ENCODE measurements at places on chromosomes 7 and 10.

DNA sequence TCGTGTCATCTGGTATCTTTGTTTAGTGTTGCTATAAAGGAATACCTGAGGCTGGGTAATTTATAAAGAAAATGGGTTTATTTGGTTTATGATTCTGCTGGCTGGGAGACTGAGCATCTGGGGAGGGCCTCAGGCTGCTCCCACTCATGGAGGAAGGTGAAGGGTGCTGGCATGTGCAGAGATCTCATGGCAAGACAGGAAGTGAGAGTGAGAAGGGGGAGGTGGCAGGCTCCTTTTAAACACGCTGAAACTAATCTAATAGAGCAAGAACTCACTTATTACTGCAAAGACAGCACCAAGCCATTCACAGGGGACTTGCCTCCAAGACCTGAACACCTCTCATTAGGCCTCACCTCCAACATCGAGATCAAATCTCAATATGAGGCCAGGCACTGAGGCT is 11.3 kb downstream of the OIT3 start:
- DNase-seq: peak; percentile 6

GRCh38 chr7:74655768-74656440 is 1.6 kb upstream of the GTF2I start:
- DNase-seq: no peak

DNA sequence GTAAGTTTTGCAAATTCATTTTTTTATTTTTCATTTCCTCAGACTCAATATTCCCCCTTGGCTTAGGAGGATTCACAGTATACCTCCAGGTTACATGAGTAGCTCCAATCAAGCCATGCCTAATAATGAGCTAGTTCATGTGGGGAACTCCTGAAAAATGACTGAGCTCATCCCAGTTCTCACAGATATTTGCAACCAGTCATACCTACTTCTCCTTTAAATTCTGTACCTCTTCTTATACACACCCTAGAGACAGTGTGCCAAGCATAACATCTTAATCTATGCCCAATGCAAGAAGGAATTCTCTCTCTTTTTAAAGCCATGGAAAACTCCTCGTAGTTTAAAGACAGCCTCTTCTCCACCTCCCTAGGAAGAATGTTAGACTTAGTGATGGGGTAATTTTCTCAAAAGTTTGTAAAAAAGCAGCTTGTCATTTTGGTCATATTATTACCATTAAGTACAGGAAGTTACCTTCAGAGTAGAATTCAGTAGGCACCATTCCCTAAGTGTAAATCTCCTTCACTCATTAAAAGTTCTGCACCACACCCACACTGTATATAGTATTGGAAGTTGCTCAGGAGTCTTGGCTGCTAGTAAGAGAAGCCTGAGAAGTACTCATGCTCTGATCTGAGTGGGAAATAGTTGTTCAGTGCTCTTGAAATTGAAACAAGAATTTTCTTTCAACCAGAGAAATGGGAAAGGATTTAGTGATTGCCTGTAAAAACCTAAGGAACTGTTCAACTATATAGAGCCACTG is 72.7 kb downstream of the PTPRZ1 start:
- no peak for DNase-seq

GRCh38 chr7:20238754-20239324 is 21.7 kb upstream of the MACC1 start:
- DNase-seq: peak; percentile 86

DNA sequence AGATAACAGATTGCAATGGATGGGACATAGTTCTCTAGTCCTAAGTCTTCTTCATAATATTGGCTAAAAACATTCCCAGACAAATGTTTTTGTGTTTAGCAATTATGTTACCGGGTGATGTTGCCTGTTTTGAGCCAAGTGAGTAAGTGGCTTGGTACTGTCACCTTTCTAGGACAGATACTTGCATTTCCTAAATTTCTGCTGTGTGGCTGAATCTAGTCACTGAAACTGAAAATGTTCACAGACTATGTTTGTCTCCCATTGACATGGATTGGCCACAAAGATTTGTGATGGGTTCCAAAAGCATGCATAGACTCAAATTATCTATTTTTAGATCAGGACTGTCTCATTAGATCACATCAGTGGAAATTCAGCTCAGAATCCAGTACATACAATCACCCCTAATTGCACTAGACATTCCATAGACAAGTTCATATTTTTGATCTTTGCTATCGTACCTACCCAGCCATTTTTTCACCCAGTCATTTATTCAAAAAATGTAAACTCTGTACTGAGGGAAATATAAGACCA is 1222.1 kb upstream of the AUTS2 start:
- no peak for DNase-seq

DNA sequence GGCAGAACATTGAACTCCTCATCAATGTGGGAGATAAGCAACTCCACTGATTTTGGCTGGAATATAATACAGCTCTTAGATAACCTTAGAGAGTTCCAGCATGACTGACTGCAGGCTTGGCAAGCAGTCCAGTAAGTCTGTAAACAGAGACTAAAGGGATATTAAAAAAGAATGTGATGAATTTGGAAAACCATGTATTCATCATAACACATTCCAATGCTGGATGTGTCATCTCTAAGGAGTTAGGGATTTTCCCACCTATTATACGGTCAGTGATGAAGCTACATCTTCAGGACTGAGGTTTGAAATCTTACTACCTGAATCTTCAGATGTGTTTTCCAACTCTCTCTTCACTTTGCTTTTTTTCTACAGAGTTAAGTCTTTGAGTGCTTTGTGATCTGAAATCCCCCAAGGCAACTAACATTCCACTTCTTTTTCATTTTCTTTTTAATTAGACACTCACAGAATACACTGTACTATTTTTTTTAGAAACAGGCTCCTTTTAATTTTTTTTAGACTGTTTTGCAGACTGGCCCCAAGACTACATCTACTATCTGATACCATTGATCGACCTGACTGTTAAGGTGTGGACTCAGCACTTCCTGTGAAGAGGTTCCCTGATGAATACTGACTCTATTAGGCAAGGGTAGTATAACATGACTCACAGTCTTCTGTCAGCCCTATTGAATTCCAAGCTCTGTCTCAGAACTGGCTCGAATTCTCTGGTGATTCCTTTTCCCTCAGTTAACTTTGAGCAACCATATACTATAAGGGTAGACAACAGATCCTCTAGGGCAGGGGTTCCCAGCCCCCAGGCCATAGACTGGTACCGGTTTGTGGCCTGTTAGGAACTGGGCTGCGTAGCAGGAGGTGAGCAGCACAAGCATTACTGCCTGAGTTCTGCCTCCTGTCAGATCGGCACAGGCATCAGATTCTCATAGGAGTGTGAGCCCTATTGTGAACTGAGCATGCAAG is 678.2 kb downstream of the GRM8 start:
- DNase-seq: no peak

DNA sequence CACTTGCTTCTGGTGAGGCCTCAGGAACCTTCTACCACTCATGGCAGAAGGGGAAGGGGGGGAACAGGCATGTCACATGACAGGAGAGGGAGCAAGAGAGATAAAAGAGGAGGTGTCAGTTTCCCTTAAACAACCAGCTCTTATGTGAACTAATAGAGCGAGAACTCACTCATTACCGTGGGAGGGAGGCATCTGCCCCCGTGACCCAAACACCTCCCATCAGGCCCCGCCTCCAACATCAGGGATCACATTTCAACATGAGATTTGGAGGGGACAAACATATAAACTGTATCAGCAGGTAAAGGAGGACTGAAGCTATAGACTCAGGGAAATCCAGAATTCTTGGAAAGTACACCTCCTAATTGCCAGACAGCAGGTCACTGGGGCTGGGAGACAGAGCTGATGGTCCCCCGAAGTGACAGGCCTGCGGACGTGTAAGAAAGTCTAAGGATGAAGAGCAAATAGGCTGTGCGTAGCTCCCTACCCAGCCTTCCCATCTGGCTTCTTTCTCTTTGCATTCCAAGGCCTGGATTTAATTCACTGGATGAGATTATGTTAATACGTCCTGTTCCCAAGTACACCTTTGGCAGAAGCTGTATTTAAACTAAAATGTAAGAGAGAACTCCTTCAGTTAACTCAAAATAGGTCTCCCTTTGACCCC is 186.7 kb upstream of the LYZL2 start:
- DNase-seq: no peak

DNA sequence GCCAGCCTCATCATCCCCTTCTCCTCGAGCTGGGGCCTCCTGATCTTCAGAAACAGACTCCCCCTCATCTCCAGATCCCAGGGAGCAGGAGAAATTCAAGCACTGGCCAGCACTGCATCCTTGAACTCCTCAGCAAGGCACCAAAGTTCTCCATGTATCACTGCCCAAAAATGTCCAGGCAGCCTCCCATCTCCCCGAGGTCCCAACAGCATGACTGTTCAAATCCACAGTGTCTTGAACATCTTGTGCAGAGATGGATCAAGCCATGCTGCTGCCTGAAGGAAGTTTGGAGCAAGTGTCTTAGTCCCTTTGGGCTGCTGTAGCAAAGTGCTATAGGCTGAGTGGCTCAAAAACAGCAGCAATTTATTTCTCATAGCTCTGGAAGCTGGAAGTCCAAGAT is 115.5 kb upstream of the GALNT17 start:
- no peak for DNase-seq

DNA sequence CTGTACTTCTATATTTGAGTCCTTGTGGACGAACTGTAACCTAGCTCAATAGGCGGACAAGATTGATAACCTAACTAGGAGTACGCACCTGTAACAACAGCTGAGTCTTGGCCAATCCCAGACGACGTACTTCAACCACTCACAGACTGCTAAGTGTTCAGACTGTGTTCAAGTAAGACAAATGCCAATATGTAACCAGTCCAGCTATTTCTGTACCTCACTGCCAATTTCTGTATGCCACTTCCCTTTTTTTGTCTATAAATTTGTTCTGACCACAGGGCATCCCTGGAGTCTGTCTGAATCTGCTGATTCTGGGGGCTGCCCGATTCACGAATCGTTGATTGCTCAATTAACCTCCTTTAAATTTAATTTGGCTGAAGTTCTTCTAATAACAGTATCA is 32.2 kb downstream of the HACD1 start:
- no peak for DNase-seq

GRCh38 chr10:61257136-61257535 is 196.0 kb downstream of the TMEM26 start:
- no peak for DNase-seq

DNA sequence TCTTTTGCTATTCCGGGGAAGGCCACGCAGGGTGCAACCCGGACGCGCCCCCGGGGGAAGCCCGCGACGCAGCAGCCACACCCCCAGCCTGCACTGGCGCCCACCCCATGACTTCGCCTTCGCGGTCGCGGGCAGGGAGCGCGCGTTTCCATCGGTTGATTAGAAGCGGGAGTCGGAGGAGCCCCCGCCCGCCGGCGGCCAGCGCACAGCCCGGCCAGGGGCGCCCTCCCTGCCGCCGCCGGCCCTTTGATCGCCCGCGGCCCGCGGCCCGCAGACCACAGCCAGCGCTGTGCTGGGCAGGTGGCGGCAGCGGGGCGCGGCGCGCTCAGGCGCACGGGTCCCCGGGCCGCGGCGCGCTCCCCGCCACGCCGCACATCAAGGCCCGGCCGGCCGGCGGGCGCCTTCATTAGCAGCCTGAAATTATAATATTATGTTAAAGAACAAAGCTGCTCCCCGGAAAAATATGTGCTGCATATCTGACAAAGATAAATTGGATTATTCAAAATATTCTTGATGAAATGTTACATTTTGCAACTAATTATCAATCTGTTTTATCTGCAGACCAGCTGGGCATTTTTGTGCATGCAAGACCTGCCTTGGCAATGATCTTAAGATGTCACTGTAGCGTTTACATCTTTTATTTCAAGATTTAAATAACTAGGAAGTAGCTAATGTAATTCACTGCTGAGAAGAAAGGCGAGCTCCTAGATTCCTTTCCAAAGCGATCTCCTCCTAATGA is 160.7 kb upstream of the MKI67 start:
- DNase-seq: no peak

- DNase-seq: no peak
Measured at GRCh38 chr10:100983868-100984671, 3.2 kb downstream of the MRPL43 start.

DNA sequence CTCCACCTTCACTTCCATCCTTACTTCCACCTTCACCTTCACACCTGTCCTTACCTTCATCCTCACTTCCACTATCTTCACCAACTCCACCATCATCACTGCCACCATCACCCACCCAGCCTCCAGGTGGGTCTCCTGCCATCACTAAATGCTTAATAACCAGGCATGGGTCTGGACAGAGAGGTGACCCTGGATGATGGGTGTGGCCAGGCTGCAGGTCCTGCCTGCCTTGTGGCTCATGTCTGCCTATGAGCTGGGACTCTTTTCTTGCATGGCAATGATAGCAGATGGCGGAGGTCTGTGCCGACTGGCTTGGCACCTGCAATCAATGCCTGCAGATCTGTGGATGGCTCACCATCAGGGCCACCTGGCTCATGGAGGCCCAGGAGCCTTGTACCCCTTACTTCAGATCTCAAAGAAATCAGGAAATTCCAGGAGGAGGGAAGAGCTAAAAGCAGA is 60.1 kb upstream of the ELN start:
- DNase-seq: no peak

GRCh38 chr7:130275826-130276297 is 9.2 kb downstream of the CPA2 start:
- no peak for DNase-seq

GRCh38 chr10:34956756-34957155 is 133.4 kb downstream of the CUL2 start:
- DNase-seq: no peak

GRCh38 chr10:68007356-68007755 is 67.7 kb downstream of the HERC4 start:
- DNase-seq: no peak

GRCh38 chr7:96401200-96401599 is 79.3 kb upstream of the SLC25A13 start:
- peak; percentile 34 for DNase-seq

- DNase-seq: no peak
Measured at GRCh38 chr10:62046522-62047227, 145.2 kb downstream of the ARID5B start.

DNA sequence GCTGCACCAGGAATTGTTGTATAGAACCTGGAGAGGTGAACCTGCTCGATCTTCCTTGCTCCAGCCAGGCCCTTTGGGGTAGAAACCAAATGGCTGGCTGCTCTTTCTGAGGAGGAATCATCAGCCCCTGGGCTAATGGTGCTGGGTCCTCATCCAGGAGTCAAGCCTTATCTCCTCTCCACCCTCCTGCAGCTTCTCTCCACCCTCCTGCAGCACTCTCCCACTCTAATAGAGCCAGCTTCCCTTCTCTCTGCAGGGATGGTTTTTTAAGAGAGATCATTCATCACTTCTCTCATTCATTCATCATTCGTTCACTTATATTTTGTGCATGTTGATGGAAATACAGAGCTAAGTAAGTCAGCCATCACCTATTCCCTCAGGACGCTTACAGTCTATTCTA is 103.5 kb downstream of the XPNPEP1 start:
- DNase-seq: no peak

GRCh38 chr10:24434961-24435360 is 226.0 kb downstream of the KIAA1217 start:
- no peak for DNase-seq

GRCh38 chr7:32639122-32639521 is 143.8 kb downstream of the AVL9 start:
- no peak for DNase-seq

- DNase-seq: no peak
Measured at GRCh38 chr7:94706996-94707740, 51.2 kb upstream of the SGCE start.

- DNase-seq: no peak
Measured at GRCh38 chr7:131741446-131741845, 185.0 kb upstream of the PODXL start.

- no peak for DNase-seq
Measured at GRCh38 chr7:13731643-13732042, 257.8 kb downstream of the ETV1 start.
